Right lobe of liver (tissue), 6 donors: ENCODE measurements at places on chromosomes 6 and 20.

DNA sequence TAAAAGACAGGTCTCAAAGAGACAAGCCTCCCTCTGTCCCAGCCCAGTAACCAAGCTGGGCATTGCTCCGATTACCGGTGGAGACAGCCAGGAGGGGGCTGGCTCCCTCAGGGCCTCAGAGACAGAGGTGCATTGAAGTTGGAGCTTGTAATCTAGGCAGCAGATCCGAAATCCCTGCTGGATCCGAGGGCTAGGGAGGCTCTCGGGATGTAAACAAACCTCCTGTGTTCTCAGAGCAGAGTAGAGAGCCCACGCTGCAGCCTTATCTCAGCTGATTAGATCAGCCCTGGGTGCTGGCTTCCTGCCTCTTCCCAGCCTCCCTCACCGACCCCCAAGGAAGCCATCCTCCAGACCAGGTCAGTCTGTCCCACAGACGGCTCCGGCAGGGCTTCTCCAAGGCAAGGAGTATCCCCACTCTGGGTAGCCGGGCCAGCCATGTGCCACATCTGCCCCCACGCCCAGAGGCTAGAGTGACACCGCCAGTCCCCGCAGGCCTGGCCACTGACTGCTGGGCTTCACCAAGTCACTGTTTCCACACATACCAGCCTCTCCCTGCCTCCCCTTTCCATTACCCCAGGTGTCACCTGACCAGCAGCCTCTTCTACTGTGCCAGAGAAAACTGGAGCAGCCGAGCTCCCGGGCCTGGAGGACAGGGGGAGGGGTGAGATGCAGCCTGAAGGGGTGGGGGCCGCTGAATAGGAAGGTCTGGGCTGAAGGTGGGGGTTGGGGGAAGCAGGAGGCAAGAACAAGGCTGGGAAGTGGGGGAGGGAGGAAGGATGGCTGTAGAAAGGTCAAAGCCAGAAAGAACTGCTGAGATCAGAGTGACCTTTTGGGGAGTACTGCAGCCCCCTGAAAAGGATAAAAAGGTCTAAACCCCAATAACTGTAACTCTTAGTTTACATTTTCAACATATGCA, 6.0 kb downstream of the SDC4 start:
- peak; percentile 71 for DNase-seq

- DNase-seq, result no peak
Observed at GRCh38 chr20:4546786-4547185, 174.9 kb upstream of the PRND start.

GRCh38 chr20:44646641-44647274, 4.7 kb downstream of the ADA start:
- DNase-seq, result no peak

DNA sequence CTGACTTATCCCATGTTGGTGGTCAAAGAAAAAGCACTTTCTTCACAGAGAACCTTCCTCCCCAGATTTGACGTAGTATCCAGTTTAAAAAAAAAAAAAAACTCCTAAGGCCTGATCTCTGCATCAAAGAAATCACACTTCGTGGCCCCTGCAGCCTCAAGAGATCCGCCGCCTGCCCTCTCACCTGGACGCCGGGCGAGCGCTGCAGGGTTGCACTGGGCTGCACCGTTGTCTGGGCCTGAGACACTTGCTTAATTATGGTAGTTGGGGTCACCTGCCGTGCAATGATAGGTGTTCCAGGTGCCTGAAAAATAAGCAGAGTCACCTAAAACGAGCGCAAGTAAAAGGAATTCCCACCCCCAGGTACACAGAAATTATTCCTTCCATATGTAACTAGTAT, 53.0 kb downstream of the TAF4 start:
- DNase-seq, result no peak

DNA sequence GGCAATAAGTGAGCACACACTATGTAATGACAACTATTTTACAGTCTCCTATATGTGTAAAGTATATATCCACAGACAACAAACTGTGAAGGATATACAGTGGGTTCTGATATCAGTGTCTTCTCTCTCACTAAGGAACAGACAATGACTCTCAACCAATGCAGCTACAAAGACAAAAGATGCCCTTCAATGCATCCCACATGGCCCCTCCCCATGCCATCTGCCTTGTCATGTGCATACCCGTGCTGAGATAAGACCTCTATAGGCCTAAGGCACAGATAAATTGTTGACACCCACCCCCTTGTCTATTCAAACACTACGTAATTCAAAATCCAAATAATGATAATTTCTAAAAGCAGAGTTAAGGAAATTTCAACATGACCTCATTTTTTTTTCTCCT, 1123.5 kb upstream of the MAP3K7 start:
- no peak for DNase-seq

- DNase-seq, result no peak
Observed at GRCh38 chr6:106039897-106040592, 46.1 kb upstream of the PRDM1 start.

DNA sequence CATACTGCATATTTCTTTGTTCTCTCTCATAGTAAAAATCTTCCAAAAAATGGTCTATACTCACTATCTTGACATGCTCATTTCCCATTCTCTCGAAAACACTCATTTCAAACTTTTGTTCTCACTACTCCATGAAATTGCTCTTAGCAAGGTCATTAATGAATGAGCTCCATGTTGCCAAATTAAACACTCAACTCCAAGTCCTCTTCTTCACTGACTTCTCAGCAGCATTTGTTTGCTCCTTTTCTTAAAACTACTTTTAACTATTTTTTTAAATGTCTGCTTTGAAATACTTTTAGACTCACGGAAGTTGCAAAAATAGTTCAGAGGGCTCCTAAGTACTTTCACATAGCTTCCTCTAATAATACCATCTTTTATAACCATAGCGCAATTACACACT, 274.0 kb upstream of the PREP start:
- DNase-seq, result no peak

GRCh38 chr20:47652301-47652700, 133.0 kb downstream of the SULF2 start:
- no peak for DNase-seq
